ENCODE measurements at places on chromosomes 2 and 18. TPM values are rescaled to one million over a fixed set of nuclear protein-coding genes. Genes with fewer than 3 reads are reported as not detected.

Gene NABP1
- 53.7 TPM for total RNA-seq

Gene FAM237A
- total RNA-seq = not detected

Gene KCNIP3
- not detected for total RNA-seq

Gene HMSD
- 0.61 TPM for total RNA-seq

Gene CNTNAP5
- not detected for total RNA-seq

Gene ABCB11
- total RNA-seq = not detected

Gene AFF3
- total RNA-seq = 5.2 TPM

GRCh38 chr2:45278365-45279078, 269.3 kb upstream of the SIX2 start:
- no peak for DNase-seq

- DNase-seq = no peak
Measured at GRCh38 chr18:79372991-79373390, 22.7 kb upstream of the NFATC1 start.

DNA sequence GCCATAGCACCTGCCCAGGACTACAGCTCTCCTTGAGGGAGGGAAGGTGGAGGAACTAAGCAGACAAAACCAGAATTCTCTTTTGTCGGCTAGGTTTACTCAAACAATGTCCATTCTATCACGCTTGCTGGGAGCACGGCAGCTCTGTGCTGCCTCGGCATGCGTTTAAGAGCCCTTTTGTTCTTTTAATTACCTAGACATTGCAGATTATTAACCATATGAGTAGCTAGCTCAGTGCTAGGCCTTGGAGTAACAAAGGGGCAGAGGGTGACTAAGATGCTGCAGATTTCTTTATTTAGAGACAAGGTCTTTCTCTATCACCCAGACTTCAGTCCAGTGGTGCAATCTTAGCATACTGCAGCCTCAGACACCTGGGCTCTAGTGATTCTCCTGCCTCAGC, 11.1 kb downstream of the MSGN1 start:
- DNase-seq = no peak

GRCh38 chr2:15504882-15505663, 56.1 kb downstream of the NBAS start:
- DNase-seq = no peak

DNA sequence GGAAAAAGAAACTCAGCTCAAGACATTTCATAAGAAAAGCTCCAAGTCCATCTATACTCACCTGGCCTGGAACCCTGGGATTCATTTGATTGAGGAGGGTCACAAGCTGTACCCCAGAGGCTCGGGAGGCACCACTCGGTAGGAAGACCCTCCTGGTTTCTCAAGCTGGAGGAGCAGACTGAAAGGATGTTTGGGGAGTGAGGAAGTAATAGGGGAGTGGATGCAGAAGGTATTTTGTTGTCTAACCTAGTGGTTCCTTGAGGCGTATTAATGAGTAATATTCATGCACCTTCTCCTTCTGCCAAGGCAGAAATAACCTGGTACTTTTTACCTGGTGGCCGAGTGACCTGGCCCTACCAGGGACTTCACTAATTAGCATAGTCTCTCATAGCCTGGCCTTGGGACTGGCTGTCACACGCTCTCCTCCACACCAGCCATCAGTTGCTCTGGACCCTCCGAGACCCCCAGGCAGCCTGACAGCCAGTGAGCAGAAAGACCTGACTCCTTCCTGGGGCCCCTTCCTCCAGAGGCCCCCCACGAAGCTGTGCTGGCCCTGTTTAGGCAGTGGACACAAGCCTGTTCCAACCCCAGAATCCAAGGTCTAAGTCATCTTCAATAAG, 161.4 kb downstream of the BCL2 start:
- DNase-seq = no peak

DNA sequence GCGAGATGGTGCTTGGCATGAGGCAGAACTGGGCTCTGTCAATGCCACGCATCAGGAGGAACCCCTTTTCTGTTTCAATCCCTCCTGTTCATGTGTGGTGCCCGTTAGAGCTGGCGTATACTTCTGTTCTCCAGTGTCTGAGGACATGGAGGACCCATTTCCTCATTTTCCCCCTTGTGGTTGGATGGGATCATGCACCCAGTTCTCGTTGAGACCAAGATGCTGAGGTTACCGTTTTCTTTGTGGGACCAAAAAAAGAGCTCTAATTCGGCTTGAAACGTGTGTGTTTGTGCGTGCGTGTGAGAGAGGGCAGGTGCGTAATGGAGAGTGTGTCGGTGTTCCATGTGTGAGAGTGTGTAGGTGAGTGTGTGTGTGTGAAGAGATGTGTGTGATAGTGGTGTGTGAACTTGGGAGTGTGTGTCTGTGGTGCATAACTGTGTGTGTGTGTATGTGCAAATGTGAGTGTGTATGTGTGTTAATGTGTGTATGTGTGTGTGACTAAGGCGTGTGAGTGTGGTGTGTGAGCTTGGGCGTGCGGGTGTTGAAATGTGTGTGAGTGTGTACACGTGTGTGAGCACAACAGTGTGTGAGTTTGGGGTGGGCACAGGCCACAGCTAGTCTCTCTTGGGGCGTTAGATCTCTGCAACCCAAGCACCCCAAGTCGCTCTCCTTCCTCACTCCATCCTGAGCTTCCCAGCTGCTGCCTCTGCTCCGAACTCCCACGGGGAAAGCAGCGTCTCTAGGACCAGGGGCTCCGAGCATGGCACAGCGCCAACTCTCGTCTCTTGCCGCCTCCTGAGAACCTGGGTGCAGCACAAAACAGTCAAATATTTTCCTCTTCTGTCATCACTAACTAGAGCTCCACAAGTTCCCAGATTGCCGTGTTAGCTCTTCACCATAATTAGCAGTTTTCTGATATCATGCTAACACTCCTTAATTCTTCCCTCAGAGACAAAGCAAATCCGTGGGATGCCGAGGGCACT, 75.8 kb downstream of the LONRF2 start:
- DNase-seq = no peak

GRCh38 chr2:176665086-176665485, 395.8 kb downstream of the MTX2 start:
- no peak for DNase-seq

DNA sequence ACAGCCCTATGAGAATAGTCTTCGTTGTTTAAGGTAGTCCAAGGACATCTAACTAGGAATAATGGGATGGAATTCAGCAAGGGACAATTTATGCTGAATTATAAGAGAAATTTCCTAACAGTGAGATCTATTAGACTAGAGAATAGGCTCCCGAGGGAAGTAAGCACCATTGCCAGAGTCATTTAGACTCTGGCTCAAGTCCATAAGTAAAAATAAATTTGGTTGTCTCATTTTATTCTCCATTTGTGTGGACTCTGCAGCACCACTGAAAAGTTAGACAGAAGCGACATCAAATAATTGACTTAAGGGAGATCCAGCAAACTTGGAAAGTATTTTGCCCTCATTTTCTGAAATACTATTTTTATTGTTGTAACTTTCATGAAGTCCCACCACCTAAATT, 129.3 kb upstream of the SMIM21 start:
- DNase-seq = no peak

DNA sequence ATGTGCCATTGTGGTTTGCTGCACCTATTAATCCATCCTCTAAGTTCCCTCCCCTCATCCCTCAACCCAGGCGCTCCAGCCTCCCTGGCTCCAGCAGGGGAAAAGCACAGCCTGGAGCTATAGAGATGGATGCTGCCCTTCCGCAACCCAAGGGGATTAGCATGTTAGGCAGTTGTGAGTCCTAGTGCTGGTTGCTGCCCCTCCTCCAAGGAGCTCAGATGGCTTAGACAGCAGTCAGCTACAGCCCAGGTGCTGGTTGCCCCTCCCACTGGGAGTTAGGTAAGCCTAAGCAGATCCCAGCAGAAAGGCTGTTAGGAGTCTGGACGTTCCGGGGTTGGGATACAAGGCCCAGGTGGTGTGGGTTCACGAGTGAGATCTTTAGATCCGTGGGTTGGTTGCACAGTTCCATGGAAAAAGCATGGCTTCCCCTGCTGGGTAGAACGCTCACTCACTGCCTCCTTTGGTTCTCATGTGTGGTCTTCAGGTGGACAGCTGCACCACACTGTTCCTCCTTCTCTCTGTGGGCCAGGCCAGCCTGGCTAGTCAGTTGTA, 446.1 kb downstream of the ZNF804A start:
- no peak for DNase-seq
